ENCODE measurements at places on chromosomes 5 and 9.

GRCh38 chr5:125525356-125525755 lies 778.9 kb upstream of the ZNF608 start:
- no peak for DNase-seq

DNA sequence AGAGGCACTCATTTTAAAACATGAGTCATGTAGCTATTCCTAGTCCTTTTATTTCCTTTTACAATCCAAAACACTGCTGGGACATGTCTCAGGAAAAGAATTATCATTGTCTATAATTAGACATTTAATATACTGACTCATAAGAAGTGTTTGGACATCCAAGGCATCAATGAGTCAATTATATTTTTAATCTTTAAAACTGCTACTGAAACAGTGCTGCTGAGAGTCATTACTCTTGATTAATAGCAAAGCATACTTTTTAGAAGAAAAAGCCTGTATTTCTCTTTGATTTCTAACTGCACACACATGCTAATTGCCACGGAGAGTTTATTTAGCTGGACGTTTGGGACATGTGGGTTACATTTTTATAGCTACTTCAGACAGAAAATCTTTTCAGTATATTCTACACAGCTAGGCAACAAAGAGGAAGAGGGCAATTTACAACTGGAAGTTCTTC lies 1249.0 kb upstream of the CDH18 start:
- DNase-seq: no peak

- no peak for DNase-seq
Measured at GRCh38 chr9:94805585-94805984, 79.1 kb downstream of the AOPEP start.

DNA sequence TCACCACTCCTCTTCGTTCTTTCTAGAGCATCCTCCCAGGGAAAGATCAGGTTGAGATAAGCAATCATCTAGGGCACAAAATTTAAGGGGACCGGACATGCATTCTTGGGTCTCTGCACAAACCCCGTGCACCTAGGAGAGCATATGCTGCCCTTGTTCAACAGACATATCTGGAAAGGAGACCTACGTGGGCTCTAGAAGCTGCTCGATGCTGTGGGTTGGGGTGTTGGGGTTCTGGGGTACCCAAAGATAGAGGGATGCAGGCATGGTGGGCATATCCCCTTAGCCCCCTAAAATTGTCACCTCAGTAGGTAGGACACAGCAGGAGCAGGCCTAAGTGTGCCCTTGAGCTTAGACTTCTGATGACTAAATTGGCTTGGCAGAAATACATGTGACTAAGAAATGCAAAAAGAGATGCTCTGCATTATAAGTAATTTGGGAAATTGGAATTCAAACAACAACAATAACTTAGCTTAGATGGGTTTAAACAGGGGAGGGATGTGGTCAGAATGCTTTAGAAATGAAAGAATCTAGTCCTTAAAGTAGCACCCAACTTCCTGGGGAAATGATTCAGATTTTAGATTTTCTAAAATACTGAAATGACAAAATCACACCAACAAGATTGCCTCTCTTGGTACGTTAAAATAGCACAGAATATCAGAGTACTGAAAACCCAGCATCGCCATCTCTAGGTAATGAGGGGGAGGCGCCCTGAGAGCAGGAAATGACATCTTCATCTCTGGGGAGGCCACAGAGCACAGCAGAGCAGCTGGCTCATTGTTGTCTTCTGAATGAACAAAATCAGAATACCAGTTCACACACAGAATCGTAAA lies 172.3 kb downstream of the GNA14 start:
- DNase-seq: no peak

DNA sequence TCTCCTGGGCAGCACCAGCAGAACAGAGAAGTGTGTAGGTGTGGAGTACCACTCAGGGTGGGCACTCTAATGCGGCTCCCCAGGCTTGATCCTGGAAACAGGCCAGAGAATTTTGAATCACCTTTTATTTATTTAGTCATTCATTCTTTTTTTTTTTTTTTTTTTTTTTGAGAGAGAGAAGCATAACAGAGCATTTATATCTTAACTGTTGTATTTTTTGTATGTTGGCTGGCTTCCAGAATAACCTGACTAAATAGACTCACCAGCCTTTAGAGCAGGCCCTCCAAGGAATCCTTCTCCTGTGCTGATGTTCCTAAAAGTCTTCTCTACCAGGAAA lies 153.4 kb downstream of the PIK3R1 start:
- DNase-seq: no peak

DNA sequence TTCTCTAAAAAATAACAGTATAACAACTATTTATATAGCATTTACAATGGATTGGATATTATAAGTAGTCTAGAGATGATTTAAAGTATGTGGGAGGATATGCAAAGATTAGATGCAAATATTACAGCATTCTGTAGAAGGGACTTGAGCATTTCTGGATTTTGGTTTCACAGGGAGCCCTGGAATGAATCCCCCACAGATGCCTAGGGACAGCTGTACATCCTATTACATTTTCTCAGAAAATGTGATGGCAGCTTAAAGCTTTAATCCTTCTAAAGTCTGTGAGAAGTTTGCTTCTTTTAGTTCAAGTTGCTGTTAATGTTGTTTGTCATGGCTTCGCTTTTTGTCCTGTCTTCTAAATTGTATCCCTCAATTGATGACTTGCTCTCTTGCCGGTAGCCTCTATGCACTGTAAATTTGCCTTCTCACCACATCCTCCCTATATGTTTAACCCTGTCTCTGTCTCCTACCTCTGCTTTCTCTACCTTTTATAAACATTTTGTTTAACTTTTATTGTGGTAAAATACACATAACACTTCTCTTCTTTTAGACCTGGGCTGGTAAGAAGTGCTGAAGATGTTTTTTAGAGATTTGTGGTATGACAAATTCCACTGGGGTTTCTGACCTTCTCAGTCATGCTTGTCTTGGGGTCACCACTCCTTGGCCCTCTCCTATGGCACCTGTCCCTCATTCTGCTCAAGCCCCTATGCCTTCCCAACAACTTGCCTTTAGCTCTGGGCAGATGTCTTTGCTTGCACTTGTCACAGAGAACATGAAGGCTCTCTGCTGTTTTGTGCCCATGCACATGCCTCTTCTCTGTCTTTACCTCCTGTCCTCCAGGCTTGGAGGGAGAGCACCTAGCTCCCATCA lies 37.9 kb downstream of the LNPEP start:
- DNase-seq: no peak

- DNase-seq: no peak
Measured at GRCh38 chr9:116147821-116148220, 5.8 kb upstream of the PAPPA start.

- DNase-seq: no peak
Measured at GRCh38 chr5:136598802-136599404, 233.6 kb upstream of the TRPC7 start.

DNA sequence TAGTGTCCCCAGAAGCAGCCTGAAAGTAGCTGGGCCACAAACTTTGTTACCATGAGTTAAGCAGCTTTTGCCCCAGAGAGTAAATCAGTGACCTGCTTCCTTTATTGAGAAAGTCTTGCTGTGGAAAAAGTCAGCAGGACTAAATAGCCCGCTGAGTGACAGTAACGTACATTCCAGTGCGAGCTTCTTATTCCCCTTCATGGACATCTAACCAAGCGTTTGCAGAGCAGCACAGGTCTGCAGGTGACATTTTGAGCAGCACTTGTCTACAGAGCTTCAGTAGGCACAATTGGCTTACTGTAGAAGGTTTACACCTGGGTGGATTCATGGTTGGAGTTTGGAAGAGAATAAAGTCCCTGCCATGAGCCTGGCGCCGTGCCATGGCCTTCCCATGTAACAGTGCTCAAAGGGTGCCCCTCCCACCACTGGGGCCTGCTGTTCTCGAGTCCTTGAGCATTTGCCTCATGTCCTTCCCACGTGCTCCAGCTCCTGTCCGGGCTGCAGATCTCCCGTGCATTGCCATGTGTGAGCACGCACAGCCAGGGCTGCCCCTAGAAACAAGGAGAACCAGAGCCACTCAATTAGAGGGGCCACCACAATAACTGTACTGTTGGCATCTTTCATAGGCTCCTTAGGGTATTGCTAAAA lies 41.3 kb upstream of the GRHPR start:
- no peak for DNase-seq

DNA sequence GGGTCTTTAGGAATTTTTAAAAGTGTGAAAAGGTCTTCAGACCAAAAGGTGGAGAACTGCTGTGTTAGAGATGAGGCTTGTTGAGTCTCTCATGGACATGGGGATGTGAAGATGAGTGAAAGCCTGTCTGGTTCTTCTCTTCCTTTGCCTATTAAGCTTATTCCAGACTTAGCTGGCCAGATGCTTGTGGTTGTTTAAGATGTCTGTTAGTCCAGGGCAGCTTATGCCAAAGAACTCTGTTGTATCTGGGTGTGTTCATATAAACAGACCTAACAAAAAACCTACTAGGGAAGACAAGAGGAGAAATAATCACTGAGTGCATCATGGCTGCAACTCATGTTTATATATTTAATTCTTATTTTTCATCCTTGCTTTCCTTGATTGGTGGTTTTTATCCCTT lies 57.5 kb upstream of the NCS1 start:
- no peak for DNase-seq

Measured in SHP77 treated with DMSO at 0.1 percent for 48 hours (cell line).